Adrenal gland (tissue), 19 donors: ENCODE measurements at places on chromosomes 7 and 10.

DNA sequence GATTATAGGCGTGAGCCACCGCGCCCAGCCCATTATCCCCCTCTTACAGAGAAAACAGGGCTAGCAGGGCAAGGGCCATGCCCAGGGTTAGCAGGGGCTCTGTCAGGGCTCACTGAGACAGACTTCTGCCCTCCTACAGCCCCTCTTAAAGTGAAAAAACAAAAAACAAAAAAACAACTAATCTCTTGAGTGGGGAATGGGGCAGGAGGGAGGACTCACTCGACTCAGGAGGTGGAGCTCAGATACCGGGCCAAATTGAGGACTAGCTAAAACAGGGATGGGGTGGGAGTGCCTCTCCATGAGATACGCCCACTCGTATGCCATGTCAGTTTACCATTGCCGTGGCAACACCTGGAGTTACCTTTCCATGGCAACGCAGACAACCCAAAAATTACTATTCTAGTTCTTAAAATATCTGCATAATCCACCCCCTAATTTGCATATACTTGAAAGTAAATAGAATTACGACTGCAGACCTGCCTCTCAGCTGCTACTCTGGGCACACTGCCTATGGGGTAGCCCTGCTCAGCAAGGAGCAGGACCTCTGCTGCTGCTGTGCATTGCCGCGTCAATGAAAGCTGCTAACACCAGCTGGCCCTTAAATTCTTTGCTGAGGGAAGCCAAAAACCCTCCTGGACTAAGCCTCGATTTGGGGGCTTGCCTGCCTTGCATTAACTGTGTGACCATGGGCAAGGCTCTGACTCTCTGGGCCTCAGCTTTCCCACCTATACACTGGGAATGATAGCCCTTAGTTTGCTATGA is 13.4 kb downstream of the SSC4D start:
- DNase-seq: no peak

GRCh38 chr7:116240024-116240668 is 29.8 kb downstream of the TES start:
- no peak for DNase-seq

GRCh38 chr7:159148430-159149395 is 4.0 kb upstream of the VIPR2 start:
- no peak for DNase-seq

DNA sequence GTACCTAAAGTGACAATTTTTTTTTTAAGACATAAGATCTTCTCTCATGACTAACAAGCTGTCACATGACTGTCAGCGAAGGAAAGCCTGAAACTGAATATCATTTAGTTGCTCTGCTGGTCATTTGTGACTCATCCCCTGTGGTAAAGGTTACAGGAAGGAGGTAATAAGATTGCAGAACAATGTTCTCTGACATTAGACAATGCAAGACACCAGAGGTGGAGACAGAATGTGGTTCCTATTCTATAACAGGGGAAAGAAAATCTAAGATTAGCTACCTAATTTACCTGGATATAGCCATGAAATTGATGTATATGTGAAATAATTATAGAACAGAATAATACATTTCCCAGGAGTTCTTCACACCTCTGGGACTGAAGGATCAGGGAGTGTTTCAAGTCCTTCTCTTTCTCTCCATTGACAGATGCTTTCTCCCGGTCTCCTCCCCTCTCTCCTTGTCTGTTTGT is 47.7 kb downstream of the LRGUK start:
- DNase-seq: peak; percentile 29

DNA sequence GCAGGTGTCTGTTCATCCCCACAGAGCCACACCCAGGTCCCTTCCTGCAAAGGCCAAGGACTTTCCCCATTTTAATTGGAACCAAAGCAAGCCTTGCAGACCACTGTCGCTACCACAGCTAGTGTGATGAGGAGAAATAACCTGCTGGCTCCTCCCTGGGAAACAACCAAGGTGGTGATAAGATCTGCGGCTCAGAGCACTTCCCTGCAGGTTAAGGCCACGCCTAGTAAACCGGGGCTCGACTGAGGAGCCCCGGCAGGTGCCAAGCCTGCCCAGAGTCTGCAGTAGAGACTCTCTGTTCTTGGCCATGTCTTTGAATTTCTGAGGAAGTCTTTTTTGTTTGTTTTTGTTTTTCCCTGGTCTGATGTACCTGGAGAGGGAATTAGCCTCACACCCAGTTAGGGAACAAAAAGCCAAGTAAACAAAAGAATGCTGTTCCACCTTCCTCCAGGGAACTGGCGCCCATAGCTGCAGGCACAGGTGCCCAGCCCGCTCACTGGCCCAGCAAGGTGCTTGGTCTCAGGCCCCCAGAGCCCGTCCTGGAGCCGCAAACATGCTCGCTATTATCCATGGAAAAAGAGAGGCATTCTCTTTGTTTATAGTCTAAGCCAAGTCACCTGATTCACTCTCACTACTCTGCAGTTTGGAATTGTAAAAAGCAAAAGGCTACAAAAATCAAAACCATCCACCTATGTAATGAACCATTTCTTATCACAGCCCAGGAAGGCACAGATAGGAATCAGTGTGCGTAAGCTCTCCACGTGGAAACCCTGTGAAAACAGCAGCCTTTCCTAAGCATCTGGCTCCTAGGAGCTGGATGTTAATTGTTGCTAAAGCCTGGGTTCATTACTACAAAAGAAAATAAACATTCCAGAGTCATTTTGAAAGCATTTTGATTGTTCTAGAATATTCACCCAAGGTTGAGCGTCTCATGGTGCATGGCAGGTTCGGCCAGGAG is 2.7 kb downstream of the GPR146 start:
- no peak for DNase-seq

- DNase-seq: peak; percentile 11
These were observed 25.1 kb downstream of the CASP7 start for GRCh38 chr10:113704637-113705343.

DNA sequence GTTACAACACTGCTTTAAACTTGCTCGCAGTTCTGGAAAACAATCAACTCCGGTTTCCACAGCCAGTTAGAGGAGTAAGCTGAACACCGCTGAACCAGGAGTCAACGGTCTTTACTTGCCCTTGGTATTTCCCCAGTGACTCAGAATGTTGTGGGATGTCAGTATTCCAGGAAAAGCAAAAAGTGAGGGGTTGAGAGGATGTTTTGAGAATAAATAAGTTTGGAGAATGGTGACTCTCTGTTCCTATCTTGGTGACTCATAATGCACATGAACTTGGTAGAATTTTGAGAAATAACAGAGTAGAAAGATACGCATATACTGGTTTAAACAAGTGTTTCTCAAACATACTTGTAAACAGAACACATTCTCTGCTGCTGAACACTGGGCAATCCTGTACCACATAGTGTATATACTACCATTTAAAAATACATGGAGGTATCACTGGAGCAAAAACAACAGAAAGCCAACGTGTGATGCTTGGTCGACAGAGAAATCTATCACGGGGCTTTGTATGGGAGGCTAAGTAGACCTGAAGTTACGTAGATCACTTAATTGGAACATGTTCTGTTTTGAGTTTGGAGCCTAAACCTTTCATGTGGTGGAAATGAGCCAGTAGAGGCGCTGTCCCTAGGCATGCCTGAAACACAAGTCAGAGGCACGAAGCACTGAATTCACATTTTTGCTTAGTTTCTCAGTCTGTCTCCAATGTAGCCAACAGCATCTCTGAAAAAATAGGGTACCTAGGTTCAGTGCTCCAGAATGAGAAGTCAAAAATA is 534.3 kb downstream of the PARD3 start:
- DNase-seq: peak; percentile 71

GRCh38 chr7:42722198-42722597 is 189.7 kb downstream of the C7orf25 start:
- no peak for DNase-seq

- DNase-seq: no peak
These were observed 154.1 kb downstream of the DGKB start for GRCh38 chr7:14748461-14748860.

DNA sequence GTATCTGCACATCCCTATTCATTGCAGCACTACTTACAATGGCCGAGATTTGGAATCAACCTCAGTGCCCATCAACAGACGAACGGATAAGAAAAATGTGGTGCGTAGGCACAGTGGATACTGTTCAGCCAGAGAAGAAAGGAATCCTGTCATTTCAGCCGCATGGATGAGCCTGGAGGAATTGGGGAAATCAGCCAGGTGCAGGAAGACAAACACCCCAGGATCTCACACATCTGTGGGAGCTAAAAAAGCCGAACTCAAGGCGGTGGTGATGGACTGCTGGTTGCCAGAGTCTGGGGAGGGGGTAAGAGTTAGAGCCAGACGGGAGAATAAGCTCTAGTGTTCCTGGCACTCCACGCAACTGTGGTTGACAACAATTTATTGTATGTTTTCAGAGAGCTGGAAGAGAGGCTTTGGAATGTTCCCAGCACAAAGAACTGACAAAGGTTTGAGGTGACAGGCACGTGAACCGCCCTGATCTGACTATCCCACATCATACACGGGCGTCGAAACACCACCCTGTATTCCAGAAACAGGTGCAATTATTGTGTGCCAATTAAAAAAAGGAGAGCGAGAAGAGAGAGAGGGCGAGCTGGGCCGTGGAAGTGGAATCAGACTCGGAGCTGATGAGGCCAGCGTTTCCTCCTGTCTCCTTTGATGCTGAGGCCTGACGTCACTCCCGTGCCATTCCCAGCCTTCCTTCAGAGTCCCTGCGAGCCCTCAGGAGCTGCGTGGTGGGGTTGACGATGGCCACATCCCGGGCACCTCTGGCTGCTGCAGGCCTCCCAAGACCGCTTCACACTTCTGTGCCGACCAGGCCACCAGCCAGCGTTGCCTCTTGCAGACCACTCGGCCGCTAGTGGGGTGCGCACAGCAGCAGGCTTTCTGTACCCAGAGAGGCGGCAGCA is 189.5 kb downstream of the DNAJB6 start:
- DNase-seq: peak; percentile 28

GRCh38 chr7:155593461-155594162 is 47.3 kb upstream of the CNPY1 start:
- DNase-seq: no peak

DNA sequence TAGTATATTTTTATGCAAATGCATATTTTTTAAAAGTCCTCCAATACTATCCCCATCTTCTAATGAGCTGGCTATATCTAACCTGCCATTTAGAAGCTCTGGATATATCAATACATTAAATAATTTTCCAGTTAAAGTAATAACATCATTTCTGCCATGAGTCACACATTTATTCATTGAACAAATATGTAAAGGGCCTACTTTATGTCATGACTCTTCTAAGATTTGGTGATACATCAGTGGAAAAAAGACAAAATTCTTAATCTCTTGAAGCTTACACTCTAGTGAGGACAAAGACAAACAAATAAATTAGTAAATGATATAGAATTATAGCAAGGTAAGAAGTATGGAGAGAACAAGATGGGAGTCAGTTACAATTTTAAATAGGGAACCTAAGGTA is 716.8 kb upstream of the LRRTM3 start:
- DNase-seq: no peak

GRCh38 chr7:107396081-107396480 is 73.8 kb upstream of the GPR22 start:
- no peak for DNase-seq

DNA sequence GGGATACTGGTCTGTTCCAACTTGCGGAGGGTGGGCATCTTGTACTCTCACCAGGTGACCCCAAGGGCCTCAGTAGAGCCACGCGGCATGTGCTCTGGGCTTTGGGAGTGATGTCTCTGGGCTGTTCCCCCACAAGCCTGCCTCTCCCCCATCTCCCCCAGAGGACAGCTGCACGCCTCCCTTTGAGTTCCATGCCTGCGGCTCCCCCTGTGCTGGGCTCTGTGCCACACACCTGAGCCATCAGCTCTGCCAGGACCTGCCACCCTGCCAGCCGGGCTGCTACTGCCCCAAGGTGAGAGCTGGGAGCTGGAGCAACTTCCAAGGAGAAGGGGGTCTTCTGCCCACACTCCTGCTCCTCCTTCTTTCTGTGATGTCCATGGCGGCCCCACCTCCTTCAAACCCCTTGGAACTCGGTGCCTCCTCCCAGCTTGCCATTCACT is 15.0 kb upstream of the ZNF862 start:
- no peak for DNase-seq

GRCh38 chr7:134056816-134057215 is 70.3 kb upstream of the LRGUK start:
- DNase-seq: no peak

DNA sequence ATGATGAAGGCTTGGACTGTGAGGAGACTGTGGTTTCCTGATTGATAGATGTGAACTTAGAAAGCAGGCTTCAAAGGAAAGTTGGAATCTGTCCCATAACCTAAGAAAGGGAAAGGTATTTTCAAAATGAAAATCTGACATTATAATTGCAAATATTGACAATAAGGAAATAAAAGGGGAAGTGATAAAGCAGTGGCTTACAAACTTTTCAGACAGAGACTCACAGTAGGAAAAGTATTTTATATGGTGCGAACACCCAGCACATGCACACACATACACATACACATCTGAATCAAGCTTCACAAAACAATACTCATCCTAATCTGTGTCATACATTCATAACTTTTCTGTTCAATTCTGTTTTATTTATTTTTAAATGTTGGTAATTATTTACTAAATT is 4.8 kb downstream of the PON1 start:
- no peak for DNase-seq

DNA sequence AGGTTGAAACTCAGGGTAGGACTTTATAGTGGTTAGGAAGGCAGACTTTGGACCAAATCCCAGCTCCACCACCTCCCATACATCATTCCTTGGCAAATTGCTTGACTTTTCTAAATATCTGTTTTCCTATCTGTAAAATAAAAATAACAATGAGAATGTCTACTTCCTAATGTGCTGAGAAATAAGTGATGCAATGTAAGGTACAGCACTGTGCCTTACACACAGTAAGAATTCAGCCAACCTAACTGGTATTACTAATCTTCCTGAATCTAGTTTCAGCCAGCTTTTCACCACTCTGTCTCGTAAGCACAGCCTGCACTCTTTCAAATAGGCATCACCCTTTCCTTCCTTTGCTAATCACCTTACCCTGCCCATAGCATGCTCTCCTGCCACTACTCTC is 9.7 kb downstream of the PRLHR start:
- no peak for DNase-seq

- DNase-seq: no peak
These were observed 76.8 kb downstream of the GATA3 start for GRCh38 chr10:8130973-8131911.

DNA sequence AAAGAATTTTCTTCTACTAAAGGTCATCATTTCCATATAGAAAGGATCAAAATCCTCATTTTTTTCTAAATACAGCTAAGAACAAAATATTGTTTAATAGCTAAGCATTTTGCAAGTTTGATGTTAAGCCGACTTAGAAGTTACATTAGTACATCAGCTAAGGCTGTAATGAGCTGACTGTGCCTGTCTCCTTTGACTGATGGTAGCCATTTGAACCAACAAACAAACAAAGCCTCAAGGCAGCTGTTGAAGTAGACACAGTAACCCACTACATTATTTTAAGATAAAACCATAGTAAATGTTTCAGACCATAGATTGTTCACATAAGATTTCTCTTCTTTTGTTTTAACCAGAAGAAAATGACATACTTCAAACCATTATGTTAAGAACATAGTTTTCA is 210.9 kb upstream of the VSTM2A start:
- DNase-seq: no peak
